RWPE2 (cell line): ENCODE measurements at places on chromosomes 1 and 21.

DNA sequence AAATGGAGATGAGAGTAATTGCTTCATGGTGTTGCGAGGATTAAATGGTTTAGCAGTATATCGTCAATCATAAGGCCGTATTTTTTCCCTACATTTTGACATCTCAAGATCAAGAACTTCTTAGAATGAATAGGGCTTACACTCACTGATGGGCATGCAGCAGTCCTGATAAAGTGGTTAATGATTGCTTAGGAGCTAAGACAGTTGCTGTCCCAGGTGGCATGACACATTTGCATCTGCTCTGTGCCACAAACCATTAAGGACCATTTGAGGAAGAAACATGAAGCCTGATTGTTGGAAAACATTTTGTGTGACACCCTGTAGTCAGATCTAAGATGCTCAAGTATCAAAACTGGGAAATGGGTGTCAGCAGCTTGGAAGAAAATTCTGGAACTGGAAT is 81.0 kb upstream of the SGIP1 start:
- no peak for DNase-seq

DNA sequence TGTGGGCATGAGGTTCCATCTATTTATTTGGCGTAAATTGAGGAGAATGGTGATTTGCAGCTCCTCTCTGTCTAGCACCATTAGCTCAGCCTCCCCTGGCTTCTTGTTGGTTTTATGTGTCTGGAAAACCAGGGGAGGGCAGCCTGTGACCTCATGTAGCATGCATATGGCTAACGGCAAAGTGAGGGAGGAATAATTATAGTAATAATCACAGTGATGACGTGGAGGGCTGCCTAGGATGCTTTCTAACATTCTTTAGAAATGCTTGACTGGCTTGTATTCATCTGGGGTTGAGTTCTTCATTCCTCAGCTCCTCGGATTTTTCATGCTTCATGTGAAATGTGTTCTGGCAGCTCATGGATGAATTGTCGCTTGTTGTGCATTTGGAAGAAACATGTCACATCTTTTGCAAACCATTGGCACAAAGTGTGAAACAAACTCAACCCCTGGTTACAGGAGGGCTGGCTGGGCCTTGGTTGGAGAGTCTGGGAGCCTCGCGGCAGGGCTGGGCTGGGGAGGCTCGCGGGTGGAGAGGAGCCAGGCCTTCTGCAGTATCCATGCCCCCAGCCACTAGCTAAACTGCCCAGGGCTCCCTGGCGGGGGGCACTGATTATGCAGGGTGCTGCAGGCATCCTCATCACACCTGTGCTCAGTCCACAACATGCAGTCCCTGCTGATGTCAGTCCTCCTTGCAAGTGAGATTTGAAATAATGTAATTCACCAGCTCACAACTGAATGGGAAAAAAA is 149.6 kb downstream of the DISC1 start:
- no peak for DNase-seq

DNA sequence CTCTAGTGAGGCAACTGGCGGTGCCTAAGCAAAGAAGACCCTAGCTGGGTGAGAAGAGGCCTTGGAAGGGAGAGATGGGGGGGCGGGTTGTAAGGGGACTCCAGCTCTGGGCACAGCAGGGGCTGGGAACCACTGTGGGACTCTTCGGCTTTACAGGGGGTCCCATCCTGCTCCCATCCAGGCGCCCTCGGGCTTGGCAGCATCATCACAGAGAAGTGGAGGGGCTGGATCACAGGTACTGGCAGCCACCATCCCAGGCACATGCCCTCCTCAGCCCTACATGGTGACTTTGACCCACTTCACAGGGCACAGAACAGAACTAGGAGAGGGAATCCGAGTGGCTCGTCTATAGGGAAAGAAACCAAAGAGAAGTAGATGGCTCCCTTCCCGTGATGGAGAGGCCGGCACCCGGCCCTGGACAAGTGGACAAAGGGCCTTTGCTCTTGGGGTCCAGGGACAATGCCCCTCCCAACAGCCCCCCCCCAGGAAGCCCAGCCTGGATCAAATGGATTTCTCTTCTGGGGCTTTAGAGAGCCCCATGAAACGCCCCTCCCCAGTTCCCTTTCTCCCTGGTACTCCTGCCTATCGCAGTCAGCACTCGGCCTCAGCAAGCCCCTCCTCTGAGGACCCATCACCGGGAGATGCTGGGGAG is 54.0 kb upstream of the ECE1 start:
- DNase-seq = no peak

DNA sequence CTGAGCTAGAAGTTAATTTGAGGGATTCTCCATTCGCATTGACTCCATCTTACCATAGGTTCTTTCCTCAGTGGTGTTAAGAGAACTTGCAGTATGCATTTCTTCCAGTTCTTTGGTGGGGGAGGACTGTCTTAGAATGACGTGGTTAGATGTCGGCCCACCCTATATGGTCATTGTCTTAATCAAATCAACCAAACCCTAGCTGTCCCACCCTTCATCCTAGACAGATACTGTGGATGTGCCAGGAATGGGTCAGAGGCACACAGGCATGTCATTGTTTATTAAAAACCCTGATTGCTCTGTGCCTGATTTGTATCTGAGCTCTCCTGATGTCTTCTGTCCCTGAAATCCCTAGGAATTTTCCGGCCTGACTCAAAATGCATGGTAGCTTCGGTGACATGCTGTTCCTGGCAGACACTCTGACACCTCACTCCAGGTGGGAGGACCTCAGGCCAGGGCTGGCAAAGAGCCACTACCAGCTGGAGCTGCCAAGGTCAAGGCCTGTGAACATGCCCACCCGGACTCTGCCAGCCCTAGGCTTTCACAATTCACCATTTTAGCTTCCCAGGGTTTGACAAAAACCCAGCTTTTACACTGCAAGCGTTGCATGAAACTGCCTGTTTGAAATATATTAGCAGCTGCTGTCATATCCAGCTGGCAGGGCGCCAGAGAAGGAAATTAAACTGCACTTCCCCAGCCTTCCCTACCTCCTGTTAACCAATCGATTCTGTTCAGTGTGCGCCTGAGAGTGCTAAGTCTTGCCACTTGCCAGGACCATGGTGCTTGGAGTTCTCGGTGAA is 134.0 kb downstream of the FAM78B start:
- no peak for DNase-seq

GRCh38 chr1:25800703-25801377 is 847 bp downstream of the SELENON start:
- DNase-seq = no peak

DNA sequence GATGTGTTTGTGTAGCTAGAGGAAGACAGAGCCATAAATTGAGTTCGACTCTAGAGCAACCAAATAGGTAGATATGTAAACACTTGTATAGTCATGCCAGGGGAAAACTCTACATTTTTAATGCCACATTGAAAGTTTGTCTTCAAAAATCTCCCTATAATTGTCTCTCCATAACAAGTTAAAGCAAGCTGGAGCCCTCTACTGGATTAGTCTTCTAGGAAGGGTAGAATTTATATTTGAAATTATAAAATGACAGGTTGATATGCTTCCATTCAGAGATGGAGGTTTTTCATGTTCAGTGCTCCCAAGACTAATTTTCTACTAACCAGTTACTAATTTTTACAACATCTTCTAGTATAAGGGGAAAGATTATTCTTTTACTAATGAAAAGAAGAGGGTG is 13.1 kb upstream of the COL24A1 start:
- no peak for DNase-seq
